ENCODE measurements at places on chromosomes 5 and 9.

DNA sequence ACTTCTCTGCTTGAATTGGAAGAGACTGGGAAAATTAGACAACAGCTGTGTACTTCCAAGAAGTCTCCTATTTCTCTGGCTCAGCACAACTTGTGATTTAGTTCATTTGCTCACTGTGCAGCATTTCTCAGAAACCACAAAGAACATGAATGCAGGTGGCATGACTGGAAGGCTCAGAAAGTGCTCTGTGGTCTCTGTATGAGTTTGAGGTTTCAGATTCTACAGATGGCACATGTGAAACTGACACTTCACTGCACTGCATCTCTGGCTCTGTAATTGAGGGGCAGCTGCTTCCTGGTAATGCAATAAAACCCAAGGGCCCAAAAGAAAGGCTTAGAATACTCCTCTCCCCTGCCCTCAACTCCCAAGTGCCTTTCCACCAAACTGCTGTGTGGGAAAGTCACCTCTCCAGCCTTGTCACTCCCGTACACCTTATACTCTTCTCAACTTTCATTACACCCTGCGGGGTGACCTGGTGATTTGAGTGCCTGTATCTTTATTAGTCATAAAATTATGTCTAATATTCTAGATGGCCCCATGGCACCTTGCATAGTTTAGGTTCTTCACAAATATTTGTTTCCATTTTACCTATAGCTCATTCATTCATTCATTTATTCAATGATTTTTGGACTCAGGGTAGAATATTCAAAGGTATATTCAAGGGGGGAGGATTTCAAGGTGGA lies 82.5 kb downstream of the ESM1 start:
- DNase-seq, result no peak

- no peak for DNase-seq
These were observed 59.6 kb upstream of the RGMB start for GRCh38 chr5:98713856-98714255.

GRCh38 chr5:171080186-171080938 lies 218.5 kb downstream of the RANBP17 start:
- DNase-seq, result no peak

GRCh38 chr5:148476302-148476701 lies 92.5 kb downstream of the FBXO38 start:
- no peak for DNase-seq

DNA sequence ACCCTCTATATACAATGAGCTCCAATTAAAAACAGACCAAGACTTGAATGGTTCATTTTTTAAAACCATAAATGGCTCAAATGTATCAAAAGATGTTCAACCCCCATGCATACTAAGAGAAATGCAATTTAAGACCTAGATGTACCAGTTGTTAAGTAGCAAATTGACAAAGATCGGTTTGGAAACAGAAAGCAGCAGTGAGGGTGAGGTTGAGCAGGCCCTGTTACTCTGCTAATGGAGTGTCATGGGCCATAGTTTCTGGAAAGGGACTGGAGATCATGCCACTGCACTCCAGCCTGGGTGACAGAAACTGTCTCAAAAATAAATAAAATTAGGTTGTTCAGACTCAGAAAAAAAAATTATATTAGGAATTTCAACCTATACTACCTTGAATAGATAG lies 55.0 kb downstream of the FNBP1 start:
- DNase-seq, result no peak

DNA sequence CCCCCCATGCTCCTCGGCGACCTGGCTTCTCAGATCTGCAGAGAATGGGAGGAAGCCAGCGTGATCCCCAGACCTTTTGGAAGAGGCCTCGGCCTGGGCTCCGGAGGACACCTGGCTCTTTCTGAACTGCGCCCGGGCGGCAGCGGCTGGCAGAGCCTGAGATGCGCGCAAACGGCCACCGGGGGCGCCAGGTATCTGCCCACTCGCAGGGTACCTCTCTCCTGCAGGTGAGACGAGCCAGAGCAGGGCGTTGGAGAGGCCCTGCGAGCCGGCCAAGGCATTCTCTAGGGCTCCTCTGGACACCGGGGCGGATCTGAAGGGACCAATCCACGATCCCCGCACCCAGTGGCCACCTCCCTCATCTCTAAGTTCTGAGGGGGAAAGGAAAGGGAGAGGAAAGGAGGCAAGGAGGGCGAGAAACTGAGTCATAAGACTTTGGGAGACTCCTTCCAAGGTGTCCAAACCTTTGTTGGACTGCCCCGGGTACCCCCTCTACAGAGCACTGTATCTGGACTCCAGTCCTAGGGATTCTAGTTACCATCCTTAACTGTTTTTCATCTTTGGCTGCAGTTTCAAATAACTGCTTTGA lies 55.0 kb upstream of the SLC46A2 start:
- no peak for DNase-seq

- DNase-seq, result no peak
These were observed 297.6 kb downstream of the KDM4C start for GRCh38 chr9:7055171-7055903.

DNA sequence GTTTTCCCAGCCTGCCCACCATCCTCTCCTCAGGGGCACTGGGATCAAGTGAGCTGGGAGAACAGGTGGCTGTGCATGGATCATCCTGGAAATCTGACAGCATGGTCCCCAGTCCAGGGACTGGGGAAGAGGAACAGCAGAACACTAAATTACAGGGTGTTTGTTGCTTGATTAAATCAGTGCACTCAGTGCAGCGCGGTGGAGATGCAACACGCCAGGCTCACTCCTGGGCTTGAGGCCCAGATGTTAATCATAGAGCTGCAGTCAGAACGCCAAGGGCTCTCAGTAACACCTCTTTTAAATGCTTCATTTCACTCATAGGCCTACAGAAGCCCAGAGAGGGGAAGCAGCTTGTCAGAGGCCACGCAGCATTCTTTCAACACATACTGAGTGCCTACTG lies 14.2 kb upstream of the LARP1 start:
- DNase-seq, result no peak

DNA sequence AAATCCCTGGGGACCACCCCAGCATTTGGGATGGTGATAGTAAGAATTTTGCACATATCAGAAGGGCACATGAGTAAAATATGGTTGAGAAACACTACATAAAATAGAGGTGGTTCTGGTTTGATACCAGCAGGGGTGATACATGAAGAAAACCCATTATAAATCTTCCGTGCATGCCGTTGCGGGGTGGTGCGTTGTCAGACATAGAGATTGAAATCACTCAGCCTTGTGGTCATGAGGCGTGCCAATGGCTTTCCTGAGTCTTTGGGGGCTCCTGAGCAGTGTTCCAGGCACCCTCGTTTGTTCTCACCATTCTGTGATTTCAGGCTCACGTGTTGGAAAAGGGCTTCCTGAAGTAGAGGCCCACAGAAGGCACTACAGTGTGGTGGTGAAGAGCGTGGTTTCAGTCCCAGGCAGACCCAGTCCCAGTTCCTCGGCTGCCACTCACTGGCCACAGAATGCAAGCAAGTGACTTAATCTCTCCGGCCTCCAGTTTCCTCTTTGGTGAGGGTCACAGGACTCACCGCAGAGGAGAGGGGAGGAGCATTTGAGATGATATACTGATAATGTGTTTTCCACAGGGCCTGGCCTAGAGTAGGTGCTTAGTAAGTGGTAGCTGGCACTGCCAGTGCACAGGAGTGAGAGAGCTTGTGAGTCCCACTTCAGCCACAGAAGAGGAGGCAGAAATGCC lies 20.5 kb upstream of the GLRX start:
- peak; percentile 25 for DNase-seq

DNA sequence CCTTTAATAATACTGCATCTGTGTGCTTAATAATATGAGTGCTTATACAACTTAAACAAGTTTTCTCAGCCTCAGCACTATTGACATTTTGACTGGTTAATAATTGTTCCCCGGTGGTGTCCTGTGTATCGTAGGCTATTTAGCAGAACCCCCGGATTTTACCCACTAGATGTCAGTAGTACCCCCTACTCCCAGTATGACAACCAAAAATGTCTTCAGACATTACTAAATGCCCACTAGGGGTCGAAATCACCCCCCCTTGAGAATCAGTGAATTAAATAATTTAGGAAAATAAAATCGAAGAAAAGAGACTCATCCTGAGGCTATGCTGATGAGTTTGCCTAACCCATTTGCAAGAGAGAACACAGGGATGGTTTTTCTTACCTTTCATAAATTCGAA lies 166.3 kb downstream of the ATP10B start:
- no peak for DNase-seq

- no peak for DNase-seq
These were observed 44.9 kb upstream of the SLC12A2 start for GRCh38 chr5:128038643-128039042.

All from CD4-positive, CD25-positive, alpha-beta regulatory T cell (primary cell).